ENCODE measurements at places on chromosomes 11 and 22.

DNA sequence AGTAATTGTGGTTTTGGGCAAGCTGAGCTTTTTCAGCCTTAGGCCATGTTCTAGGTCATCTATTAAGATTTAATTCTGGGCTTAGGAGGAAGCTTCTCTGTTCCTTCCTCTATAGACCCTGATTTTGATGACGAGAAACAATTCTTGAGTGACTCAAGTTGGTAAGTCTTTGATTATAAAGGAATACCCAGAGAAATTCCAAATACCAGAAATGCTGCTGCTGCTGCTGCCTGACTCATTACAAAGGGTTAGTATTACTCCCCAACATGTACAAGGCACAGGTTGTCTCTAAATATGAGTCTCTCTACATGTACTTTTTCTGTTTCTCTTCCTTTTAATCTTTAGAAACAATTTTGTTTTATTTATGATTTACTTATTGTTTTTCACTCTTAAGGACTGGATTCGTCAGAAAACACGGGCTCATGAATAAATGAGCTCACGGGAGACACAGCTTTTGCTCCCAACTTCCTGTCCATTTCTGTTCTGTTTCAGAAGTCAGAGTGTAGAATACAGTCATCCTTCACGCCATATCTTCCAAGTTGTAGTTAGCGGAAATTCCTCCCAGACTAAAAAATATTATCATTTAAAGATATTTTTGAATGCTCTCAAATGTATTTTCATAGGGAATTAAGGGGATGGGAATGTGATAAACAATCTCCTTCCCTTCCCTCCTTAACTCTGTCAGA lies 31.8 kb upstream of the RBMXL2 start:
- no peak for DNase-seq

- DNase-seq, result no peak
These were observed 303.6 kb downstream of the SOX6 start for GRCh38 chr11:16052750-16053149.

DNA sequence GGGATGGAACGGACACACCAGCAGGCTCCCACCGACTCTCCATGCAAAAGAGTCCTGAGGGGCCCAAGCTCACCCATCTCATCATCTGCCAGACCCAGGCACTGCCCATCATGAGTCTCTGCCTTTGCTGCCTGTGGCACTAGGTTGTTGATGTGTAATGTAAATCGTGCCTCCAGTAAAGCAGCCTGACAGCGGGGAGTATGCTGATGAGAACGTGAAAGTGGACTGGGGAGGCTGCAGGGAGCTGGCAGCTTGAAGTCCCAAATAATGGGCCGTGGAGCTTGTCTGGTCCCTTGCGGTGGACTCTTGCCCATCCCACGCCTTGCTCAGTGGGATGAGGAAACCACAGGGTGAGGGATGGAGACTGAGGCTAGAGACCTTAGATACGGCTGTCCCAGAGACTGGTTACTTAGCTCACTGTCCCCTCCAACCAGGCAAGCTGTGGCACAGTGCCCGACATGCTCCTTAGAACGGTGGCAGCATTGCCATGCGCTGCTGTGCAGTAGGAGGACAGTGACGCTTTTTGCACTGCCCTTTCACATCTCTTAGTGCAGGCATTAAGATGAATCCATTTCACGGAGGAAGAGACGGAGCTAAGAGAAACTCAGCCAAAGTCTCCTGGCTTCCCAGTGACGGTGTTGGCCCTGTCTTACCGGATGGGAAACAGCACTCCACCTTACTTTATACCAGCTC lies 39.6 kb upstream of the PLET1 start:
- DNase-seq, result no peak

- DNase-seq, result no peak
These were observed 21.5 kb downstream of the OTUB1 start for GRCh38 chr11:64007629-64008282.

- no peak for DNase-seq
These were observed 51.9 kb downstream of the TEAD1 start for GRCh38 chr11:12725863-12726682.

GRCh38 chr11:57680552-57680874 lies 12.6 kb downstream of the ZDHHC5 start:
- DNase-seq, result no peak

- DNase-seq, result no peak
These were observed 3.0 kb downstream of the OR8D4 start for GRCh38 chr11:123904932-123905331.

GRCh38 chr11:8593455-8593854 lies 573 bp downstream of the STK33 start:
- DNase-seq, result no peak

- no peak for DNase-seq
These were observed 6.9 kb downstream of the KMT5B start for GRCh38 chr11:68206211-68206610.

GRCh38 chr11:47904048-47904447 lies 55.9 kb upstream of the NUP160 start:
- DNase-seq, result no peak

All from stimulated activated CD8-positive, alpha-beta memory T cell treated with anti-CD3 and anti-CD28 coated beads, Interleukin-7, amount 100 ng/mL, for 1 hour (primary cell).